ENCODE measurements at places on chromosomes 6 and 20. TPM values are rescaled to one million over a fixed set of nuclear protein-coding genes. Genes with fewer than 3 reads are reported as not detected.

The TMEM200A gene
- 0.19 TPM for total RNA-seq

The CD40 gene
- total RNA-seq, result 10.1 TPM

The SAPCD1 gene
- total RNA-seq, result 2.9 TPM

The RUNX2 gene
- not detected for total RNA-seq

The GMPR gene
- 19.3 TPM for total RNA-seq

The OPN5 gene
- total RNA-seq, result not detected

The PAK5 gene
- total RNA-seq, result not detected

The WFDC10B gene
- not detected for total RNA-seq

The GABRR1 gene
- total RNA-seq, result not detected

The POLR1C gene
- total RNA-seq, result 24.6 TPM
